ENCODE measurements at places on chromosomes 5 and 9.
A peak's percentile ranks its signal among the peaks of the same experiment; 100 is the strongest.

DNA sequence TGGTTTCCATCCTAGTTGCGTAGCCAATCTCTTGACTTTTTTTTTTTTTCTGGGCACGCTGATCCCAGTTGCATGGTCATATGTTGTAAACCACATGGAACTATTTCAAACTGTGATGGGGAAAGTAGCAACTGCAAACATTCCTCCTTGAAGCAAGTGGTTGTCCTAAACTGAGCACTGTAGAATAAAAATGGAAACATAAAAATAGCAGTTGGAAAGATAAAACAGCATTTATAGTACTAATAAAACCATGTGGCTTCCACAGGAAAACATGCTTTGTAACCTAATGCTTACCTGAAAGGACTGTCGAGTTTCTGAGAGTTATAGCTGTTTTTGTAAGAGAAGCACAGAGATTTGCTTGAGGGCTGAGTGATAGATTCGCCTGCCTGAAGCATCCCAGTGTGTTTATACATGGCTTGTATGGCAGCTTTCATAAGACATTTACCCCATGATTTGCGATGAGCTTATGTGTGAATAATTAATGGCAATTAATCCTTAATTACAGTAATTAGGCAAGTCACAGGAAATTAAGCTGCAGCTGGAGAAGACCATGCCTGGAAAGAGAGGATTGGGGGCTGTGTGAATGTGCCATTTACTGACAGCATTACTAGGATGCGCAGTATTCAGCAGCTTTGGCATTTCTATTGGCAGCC is 136.5 kb downstream of the PBX3 start:
- no peak for DNase-seq

DNA sequence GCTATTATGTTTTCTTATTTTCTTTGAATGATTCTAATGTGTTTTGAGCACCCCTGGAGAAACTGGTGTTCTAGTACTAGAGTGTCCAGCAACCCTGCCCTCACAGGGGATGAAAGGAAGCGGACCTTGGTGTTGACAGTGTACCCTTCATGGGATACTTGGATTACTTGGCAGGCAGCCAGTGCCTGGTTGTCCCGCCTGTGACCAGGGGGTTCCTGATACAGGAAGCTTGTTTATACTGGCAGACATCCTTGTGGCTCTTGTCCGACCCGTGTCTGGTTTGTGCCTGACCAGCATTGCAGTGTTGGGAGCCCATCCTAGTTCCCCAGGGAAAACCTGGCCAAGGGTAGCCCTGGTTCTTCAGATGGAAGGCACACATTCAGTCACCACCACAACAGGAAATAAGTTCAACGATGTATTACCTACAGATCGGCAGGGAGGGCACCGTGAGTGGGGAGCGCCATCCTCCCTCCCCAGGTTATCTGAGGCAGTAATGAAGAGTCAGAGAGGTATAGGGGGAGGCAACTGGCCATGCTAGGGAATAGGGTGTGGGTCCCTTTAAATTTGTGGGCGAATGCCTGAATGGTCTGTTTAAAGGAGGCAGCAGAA is 47.3 kb downstream of the CACNA1B start:
- DNase-seq, result no peak

GRCh38 chr5:17727098-17727497 is 92.8 kb downstream of the TAF11L14 start:
- peak; percentile 24 for DNase-seq

- no peak for DNase-seq
Measured at GRCh38 chr5:121962347-121962670, 534 bp downstream of the SRFBP1 start.

GRCh38 chr9:73327149-73327548 is 175.5 kb downstream of the ANXA1 start:
- DNase-seq, result no peak

DNA sequence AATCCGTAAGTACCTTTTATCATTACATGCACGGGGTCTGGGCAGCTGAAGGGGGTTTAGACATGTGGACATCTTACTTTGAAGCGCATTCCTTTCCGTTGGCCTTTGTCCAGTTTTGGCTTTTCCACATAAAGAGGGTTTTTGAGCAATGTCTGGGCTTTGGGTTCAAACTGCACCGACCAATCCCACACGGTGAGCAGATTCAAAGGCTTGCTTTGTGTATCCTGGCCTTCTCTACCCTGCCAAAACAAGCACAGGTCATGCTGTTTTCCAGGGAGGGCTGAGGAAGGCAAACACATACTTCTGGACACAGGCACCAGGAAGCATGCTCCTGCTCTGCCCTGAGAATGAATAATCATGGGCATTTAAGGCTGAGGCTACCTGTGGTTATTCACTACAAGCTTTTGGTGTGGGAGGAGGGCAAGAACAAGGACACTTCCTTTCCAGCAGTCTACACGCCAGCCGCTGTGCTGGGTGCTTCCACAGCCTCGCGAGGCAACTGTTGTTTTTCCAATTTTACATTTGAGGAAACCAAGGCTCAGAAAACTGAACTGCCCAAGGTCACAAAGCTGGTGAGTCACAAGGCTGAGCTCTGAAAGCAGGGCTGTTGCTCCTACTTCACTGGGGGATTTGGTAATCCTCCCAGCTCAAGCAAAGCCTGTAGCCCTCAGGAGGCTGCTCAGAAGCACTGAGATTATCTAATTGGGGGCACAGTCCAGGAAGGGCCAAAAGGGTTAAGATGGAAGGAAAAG is 59.8 kb upstream of the GOLPH3 start:
- DNase-seq, result no peak

DNA sequence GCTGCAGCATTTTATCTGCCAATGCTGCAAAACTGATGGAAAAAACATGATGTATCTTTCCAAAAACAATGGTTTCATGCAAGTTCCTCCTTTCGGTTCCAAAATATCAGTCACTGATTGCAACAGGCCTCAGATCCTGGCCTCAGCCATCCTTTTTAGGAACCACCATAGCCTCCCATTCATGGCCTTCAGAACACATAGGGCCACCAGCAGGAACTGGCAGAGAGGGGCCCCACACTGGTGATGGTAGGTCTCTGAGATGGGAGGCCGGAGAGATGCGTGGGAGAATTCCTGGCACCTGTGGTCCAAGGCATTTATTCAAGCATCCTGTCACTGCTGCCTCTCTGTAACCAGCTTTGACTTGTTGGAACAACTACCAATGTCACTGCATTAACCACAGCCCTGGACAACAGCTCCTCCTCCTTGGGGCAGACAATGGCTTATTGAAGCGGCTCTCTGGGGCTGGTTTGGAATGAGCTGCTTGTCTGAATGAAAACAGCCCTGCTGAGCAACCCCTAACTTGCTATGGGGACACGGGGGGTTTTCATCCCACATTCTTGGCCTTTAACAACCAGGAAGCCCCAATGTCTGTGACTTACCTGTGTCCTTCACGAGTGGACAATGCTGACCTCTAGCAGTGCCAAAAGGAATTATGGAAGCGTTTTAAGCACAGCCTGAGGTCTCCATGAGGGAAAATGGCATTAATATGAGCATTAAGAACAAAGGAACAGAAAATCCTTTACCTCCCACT is 108.1 kb downstream of the LHFPL2 start:
- no peak for DNase-seq

- no peak for DNase-seq
Measured at GRCh38 chr9:128056086-128056485, 11.0 kb downstream of the NAIF1 start.

DNA sequence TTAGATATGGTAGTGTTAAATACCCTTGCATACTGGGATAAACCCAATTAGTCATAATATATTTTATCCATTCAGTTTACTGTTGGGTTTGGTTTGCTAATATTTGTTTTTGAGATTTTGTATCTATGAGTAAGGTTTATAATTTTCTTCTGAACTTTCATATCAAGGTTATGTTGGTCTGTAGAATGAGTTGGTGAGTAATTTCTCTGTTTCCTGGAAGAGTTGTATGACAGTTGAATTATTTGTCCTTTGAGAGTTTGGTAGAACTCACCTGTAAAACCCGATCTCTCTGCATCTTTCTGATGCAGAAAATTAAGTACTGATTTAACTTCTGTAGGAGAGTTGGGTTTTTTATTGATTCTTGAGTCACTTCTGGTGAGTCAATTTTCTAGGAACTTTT is 20.4 kb downstream of the DDX4 start:
- no peak for DNase-seq

- no peak for DNase-seq
Measured at GRCh38 chr5:127887282-127887681, 184.1 kb downstream of the CCDC192 start.

Measured in NCI-H2171 (cell line).